CMK (cell line): ENCODE measurements at places on chromosomes 7 and 10.

GRCh38 chr7:74178632-74179031 is 4.5 kb downstream of the EIF4H start:
- no peak for DNase-seq

DNA sequence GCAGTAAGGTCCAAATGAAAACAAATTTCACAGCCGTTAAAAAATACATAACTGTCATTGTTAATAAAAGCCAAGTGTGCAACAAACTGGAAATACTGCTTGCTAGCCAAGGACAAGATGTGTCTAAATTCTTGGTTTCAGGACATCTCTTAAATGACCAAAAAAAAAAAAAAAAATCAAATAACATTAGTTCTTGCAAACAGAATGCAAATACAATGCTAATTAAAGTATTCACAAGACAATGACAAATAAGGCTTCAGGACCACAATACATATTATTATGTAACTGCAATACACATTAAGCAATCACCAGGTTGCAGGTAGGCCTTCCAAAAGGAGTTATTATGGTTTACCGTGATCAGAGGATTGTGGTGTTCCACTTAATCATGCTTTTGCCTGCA is 3.6 kb downstream of the ARHGAP21 start:
- no peak for DNase-seq

DNA sequence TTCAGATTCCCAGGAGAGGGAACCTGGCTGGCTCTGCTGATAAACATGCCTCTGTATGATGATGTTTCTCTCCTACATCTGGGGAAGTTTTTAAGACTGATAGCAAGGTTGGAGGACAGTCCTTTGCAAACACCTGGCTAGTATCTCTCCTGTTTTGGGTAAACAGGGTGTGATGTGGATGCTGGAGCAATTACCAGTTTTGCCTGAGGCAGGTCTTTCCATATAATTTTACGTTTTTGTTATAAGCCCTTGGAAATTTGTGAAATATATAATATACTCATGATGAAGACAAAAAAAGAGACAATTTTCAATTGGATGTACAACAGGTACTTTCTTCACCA is 138.6 kb downstream of the ADAM22 start:
- no peak for DNase-seq

GRCh38 chr7:149109969-149110368 is 16.2 kb downstream of the ZNF425 start:
- no peak for DNase-seq

- DNase-seq = no peak
These were observed 29.2 kb upstream of the CACUL1 start for GRCh38 chr10:118783776-118784545.

GRCh38 chr10:3805791-3806461 is 20.9 kb upstream of the KLF6 start:
- DNase-seq = no peak
